ENCODE measurements at places on chromosomes 7 and 10.
A peak's percentile ranks its signal among the peaks of the same experiment; 100 is the strongest.

DNA sequence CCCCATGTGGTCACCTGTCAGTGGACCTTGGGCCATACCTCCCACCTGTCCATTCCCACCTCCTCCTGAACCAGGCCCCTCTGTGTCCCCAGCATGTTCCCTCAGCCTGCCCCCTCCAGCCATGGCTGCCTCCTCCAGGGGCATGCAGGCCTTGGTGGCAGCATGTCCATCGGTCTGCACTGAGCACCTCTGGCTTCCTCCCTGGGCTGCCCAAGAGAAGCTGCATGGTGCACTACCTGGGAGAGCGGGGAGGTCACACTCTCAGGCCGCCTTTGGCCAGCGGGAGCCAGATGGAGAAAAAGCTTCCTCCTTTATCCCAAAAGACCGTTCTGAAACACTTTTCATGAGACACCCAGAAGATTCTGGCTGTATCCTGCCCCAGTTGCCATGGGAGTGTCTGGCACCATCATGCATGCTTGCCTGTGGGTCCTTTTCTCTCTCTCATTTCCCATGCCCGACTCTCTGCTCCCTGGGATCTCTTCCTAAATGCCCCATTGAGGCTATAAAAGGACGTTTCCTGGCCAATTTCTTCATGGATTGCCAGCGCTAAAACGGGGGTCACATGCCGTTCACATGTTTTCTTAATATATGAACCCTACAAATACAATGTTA, 45.5 kb upstream of the MGMT start:
- H3K4me3 ChIP-seq: no peak overlapping the region
- H3K27ac ChIP-seq: no peak overlapping the region
- H3K27me3 ChIP-seq: peaks cover 9% of the 10 kb centered on the region
- no peak for DNase-seq

- no peak overlapping the region for H3K27ac ChIP-seq
- peaks cover 7% of the 10 kb centered on the region for H3K27me3 ChIP-seq
- no peak overlapping the region for H3K4me3 ChIP-seq
- H3K36me3 ChIP-seq: no peaks in the 10 kb centered on the region
- peaks cover 89% of the 10 kb centered on the region for H3K4me1 ChIP-seq
- no peak for DNase-seq
Measured at GRCh38 chr7:139733751-139734150, 44.0 kb downstream of the HIPK2 start.

DNA sequence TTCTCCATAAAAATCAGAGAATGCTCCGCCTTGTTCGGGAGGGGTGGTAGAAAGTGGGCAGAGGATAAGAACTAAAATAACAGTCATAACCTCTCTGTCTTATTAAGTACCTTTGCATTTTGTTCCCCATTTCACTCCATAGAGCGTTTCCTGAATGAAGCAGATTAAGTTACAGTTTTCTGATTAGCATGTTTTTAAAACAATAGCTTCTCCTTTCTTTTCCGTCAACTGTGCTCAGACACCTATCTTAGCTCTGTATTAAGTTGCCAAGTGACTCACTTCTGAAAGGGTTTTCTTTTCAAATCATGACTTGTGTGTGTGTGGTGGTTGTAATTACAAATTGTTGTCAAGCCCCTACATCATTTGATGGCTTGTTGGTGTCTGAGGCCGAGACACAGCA, 1.4 kb downstream of the HABP2 start:
- no peak overlapping the region for H3K27ac ChIP-seq
- H3K4me1 ChIP-seq: no peaks in the 10 kb centered on the region
- H3K27me3 ChIP-seq: peaks cover 3% of the 10 kb centered on the region

- no peak for DNase-seq
- H3K36me3 ChIP-seq: no peaks in the 10 kb centered on the region
- H3K27me3 ChIP-seq: peaks cover 3% of the 10 kb centered on the region
- H3K27ac ChIP-seq: no peak overlapping the region
- H3K4me1 ChIP-seq: no peaks in the 10 kb centered on the region
- no peak overlapping the region for H3K4me3 ChIP-seq
Measured at GRCh38 chr7:138895679-138896078, 85.5 kb downstream of the KIAA1549 start.

DNA sequence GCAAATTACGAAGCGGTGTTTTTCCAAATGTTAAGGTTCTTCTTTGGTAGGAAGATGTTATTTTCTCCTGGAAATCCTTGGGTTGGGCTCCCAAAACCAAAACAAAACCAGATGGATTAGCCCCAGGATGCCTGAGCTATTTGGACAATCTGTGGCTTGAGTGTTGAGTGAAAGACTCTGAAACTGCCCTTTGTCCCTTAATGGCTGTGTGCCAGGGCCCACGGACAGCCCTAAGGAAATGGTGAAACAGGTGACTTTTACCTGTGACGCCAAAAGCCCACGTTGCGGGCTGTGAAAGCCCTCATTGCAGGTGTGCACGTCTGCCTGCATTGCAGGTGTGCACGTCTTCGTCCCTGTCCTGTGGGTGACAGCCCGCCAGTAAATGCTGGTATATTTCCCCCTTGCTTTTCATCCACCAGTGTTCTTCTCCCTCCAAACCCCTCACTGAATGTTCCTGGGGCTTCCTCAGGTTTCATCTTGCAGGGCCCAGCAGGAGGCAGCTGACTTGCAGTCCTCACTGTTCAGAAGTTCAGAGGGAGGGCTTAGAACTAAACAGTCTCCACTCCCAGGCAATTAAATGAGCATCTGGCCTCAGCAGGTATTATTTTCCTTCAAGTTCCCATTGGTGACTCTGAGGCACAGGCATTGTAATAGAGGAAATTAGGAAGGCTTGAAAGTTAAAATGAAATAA, 10.7 kb downstream of the PFKP start:
- H3K4me1 ChIP-seq: peaks cover 15% of the 10 kb centered on the region
- H3K27ac ChIP-seq: no peak overlapping the region
- DNase-seq: no peak
- H3K4me3 ChIP-seq: no peak overlapping the region

- H3K4me3 ChIP-seq: no peak overlapping the region
- H3K36me3 ChIP-seq: no peaks in the 10 kb centered on the region
- no peak for DNase-seq
- no peak overlapping the region for H3K27ac ChIP-seq
- H3K27me3 ChIP-seq: no peaks in the 10 kb centered on the region
Measured at GRCh38 chr7:81004098-81004497, 85.2 kb upstream of the SEMA3C start.

DNA sequence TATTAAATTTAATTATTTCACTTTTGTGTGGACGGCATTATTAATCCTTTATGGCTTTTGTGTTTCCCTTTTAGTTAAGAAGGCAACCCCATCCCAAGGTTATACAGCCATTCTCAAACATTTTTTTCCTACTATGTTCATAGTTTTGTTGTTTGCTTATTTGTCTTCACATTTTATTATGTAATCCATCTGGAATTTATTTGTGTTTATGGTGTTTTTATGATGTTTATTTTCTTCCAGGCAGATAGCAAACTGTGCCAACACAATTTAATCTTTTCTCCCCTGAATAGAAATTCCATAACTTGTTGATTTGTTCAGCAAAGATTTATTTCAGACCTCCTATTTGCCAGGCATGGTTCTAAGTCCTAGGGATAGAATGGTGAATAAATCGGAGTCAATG, 42.9 kb downstream of the RAB18 start:
- H3K36me3 ChIP-seq: peaks cover 5% of the 10 kb centered on the region
- no peak overlapping the region for H3K4me3 ChIP-seq
- H3K27ac ChIP-seq: no peak overlapping the region

GRCh38 chr7:41992881-41993867, 243.8 kb downstream of the GLI3 start:
- H3K4me1 ChIP-seq: peaks cover 3% of the 10 kb centered on the region
- H3K27ac ChIP-seq: no peak overlapping the region
- H3K36me3 ChIP-seq: no peaks in the 10 kb centered on the region
- H3K27me3 ChIP-seq: peaks cover 6% of the 10 kb centered on the region
- no peak for DNase-seq

DNA sequence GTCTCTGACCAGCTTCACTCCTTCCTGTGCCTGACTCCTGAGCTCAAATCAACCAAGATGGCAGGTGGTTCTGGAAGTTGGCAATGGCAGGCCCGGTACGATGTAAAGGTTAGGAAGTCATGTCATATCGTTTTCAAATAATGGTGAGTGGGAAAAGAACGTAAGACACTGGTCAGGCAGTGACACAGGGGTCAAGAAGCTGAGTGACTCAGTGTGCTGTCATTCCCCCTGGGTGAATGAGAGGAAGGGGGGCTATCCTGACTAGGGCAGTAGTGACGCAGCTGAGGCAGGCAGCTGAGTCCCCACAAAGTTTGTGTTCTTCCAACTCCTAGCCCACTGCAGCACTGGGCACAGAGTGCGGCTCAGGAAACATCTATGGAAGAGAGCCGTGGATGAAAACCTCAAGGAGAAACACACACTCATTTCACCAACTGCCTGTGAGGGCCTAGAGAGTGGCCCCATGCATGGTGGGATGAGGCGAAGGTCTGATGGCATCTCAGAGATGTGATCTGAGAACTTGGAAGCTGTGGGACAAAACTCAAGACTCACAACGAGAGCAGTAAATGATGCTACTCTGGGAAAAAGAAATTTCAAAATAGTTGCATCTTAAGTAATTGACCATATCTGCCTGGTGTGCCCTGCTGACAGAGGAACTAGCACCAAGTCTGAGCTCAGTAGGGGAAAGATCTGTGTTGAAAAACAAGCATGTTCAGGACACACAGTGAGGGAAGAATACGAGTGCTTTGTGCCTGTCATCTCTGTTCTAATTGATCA, 23.2 kb downstream of the CREB3L2 start:
- peaks cover 20% of the 10 kb centered on the region for H3K4me1 ChIP-seq
- H3K36me3 ChIP-seq: peaks cover 4% of the 10 kb centered on the region
- no peak for DNase-seq
- H3K27me3 ChIP-seq: no peaks in the 10 kb centered on the region
- H3K27ac ChIP-seq: no peak overlapping the region
- H3K4me3 ChIP-seq: no peak overlapping the region

DNA sequence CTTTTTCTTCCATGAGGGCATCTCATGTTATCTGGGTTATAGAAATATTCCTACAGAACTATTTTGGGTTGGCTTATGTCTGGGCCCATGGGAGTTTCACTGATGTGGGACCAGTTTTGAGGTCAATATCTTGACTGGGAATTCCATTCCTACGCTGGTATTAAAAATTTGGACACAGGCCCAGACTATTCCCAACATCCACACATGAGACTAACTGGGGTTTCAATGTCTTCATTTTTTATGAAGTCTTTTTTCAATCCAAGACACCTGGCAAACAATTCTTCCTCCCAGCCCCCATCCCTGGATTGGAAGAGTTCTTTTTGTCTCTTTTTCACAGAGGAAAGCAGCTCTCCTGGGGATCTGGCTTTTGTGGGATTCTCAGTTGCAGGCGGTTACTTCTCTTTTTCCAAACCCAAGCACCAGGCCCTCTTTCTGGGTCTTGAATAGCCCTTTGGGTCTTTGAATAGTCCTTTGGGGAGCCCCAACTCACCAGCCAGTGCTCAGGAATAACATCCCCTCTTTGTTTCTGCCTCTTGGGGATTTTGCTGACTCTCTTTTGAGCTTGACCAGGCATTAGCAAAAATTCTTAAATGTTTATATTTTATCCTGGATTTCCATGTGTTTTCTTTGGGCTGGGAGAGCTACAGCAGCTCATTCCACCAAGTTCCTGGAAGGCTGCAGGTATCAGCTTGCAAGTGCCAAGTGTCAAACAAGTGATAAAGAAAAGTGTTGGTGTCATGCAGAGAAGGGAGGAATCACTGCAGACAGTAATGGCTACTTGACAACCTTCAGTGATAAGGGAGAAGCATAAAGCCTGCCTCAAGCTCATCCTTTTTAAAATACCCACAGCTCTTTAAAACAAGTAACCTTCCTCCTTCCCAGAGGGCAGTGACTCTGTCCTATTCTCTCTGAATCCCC, 234.3 kb downstream of the ADAM12 start:
- peaks cover 5% of the 10 kb centered on the region for H3K36me3 ChIP-seq
- peaks cover 10% of the 10 kb centered on the region for H3K27me3 ChIP-seq
- H3K4me3 ChIP-seq: no peak overlapping the region
- no peak overlapping the region for H3K27ac ChIP-seq

DNA sequence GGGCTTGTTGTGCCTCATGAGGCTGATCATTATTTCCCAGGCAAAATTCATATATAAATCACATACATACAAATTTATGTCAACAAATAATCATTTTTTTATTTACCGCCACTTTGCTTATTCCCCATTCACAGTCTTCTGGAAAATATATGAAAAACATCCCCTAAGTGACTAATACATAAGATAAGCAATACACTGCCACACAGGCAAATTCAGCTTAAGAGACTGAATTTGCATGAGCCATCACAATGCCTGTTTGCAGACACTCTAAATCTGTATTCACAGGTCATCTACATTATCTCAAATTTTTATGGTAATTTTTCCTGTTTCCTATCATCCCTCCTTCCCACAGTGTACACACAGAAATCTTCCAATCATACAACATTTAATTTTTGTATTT, 13.2 kb downstream of the OSBPL3 start:
- H3K4me3 ChIP-seq: peak overlapping the region; percentile 37
- peaks cover 92% of the 10 kb centered on the region for H3K4me1 ChIP-seq
- DNase-seq: no peak
- no peaks in the 10 kb centered on the region for H3K36me3 ChIP-seq

DNA sequence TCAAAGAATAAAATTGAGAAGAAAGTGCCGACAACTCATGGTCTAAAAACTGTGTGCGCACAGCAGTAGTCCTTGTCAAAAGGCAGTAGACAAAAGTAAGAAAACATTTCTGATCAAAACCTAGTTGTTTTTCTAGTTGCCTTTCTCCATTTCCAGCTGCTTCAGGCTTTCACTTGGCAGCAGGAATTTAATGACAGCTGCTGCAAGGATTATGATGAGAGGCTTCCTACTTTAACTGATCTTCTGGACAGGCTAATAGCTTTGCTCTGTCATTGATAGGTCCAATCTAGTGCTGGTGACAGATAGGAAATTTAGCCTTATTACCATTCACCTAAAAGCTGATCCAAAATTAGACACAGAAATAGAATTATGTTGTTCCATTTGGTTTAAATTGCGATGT, 110.7 kb upstream of the SEMA3C start:
- H3K27ac ChIP-seq: no peak overlapping the region
- no peak for DNase-seq
- H3K36me3 ChIP-seq: no peaks in the 10 kb centered on the region
- no peak overlapping the region for H3K4me3 ChIP-seq

DNA sequence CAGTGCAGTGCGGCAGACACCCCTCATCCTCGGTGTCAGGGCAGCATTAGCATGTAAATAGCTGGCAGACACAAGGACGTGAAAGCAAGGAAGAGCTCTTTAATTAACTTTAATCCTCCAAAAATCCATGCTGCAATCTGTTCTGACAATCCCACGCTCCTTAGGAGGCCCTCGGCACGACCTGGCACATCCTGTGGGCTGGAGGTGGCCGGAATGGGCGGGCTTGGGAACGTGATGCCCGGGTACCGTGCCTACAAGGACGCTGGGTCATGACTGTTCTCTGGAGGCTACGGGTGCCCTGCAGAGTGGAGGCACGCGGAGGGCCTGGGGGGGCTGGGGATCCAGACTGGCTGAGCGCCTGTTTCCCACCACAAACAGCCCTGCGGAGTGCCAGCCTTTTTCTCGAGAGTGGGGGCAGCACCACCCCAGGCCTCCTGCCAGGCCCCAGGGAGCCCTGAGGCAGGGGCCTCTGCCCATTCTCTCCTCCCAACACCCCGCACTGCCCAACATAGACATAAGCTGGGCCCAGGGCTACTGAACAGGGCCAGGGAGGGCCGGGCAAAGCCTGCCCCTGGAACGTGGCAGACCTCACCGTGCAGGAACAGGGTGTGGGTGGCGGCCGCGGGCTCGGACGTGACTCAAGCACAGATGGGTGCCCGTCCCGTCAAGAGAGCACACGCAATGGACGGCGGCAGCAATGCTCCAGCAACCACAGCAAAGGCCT, 189.3 kb downstream of the MAD1L1 start:
- H3K27me3 ChIP-seq: peaks cover 23% of the 10 kb centered on the region
- no peak overlapping the region for H3K27ac ChIP-seq
- no peak for DNase-seq
